ENCODE measurements at places on chromosomes 1 and 21. TPM values are rescaled to one million over a fixed set of nuclear protein-coding genes. Genes with fewer than 3 reads are reported as not detected.

DNA sequence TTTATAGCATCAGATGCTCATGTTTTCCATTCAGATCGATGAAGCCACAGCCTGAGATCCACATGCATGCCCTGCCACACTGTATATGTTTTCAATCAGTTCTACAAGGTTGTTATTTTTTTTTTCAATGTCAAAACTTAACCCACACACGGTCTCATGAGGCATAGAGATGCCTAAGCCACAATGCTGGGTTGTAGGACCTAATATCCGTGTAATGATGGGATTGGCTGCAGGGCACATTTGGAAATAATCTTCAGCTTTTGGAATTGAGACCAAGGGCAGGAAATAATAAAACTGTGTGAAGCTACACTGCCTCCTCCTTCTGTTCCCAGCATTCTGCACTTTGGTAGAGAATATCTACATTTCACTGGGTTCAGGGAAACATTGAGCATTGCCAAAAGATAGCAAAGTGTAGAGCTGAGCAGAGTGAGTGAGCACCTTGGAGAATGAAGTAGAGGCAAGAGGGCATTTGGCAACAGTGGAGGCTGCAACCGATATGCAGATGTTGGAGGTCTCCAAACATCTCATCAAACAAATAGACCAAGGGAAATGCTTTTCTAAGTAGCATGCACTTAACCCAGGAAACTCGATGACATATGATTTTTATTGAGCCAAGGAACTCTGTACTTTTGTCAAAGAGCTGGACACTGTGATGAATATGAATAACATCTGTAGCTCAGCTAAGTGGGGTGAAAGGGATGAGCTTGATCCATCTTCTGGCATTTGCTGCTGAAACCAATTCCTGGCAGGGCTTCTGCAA lies 176.7 kb downstream of the LYPLAL1 start:
- H3K4me3 ChIP-seq: no peak overlapping the region
- no peak for DNase-seq
- no peak overlapping the region for H3K27ac ChIP-seq
- H3K4me1 ChIP-seq: peaks cover 17% of the 10 kb centered on the region
- no peaks in the 10 kb centered on the region for H3K27me3 ChIP-seq
- H3K36me3 ChIP-seq: no peaks in the 10 kb centered on the region

GRCh38 chr1:59500950-59501742 lies 204.3 kb downstream of the FGGY start:
- H3K4me1 ChIP-seq: peaks cover 31% of the 10 kb centered on the region
- DNase-seq: no peak
- no peak overlapping the region for H3K4me3 ChIP-seq
- H3K36me3 ChIP-seq: no peaks in the 10 kb centered on the region
- no peak overlapping the region for H3K27ac ChIP-seq

TMPRSS3 gene
- not detected for total RNA-seq

ACOT11 gene
- total RNA-seq: 23.6 TPM

DNA sequence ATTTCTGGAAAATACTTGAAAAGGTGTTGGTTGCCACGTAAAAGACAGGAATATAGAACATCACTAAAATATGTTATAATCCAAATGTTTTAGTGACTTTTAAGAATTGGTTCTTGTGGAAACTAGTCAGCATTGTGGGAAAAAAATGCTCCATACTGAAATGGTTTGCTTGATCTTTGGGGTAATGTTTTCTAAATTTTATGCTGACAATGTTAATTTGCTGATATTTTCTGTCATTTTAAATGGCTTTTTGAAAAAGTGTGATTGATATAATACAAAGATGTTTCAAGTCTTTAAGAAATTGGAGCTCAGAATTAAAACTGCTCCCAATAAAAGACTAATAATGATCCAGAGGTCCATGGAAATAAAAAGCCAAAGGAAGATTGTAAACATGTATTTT lies 610.9 kb downstream of the ADGRL2 start:
- H3K4me3 ChIP-seq: no peak overlapping the region
- H3K4me1 ChIP-seq: no peaks in the 10 kb centered on the region
- H3K27me3 ChIP-seq: no peaks in the 10 kb centered on the region
- no peak for DNase-seq
- no peaks in the 10 kb centered on the region for H3K36me3 ChIP-seq

Data from thoracic aorta (tissue), 2 donors.